Ovary (tissue), 10 donors: ENCODE measurements at places on chromosomes 12 and 14.

GRCh38 chr12:2552000-2552756 lies 242.6 kb upstream of the FKBP4 start:
- no peak for DNase-seq

DNA sequence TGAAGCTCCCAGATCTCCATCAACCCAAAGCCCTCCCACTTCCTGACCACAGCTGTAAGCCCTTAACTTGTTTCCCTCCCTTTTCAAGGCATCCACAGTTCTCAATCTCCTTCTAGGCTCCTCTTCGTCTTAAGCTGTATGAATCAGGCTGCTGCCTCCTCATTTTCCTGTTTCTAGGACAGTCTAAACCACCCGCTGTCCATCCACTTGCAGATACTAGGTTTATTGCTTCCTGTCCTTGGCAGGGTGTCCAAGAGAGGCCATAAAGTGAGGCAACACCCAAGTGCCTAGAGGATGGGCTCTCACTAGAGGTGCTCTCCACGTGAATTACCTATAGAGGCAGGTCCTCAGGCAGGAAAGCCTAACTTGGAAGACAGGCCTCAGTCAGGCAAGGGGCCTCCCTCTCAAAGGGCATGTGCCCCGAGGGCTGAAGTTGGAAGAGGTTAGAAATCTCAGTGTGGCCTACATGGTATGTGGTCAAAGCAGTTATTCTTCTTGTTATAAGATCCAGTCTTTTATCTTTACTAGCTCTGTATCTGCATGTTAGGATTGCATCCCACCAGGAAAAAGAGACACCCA lies 8.8 kb upstream of the TMEM106C start:
- DNase-seq, result no peak

DNA sequence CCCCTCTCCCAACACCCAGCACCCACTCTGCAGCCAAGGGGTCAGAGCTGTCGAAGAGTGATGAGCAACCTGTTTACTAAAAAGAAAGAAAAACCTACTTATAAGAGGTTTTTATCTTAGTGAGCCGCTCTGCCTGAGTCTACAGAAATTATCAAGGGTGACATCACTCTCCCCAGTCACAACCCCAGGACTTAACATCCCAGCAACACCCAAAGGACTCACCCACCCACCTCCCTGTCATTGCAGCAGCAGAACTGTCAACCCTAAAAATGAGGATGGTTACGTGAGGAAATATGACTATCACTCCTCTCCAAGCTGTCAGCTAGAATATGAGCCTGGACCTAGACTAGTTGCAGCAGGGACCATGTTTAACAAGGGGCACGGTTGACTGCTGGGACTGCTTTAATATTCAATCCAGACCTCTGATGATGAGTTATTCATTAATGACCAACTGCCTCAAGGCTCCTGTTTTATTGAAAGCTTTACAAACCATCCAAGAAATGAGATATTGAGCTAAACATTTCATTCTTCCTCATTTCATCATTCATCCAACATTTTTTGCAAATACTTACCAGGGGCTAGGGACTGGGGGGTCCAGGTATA lies 53.9 kb upstream of the FICD start:
- no peak for DNase-seq

DNA sequence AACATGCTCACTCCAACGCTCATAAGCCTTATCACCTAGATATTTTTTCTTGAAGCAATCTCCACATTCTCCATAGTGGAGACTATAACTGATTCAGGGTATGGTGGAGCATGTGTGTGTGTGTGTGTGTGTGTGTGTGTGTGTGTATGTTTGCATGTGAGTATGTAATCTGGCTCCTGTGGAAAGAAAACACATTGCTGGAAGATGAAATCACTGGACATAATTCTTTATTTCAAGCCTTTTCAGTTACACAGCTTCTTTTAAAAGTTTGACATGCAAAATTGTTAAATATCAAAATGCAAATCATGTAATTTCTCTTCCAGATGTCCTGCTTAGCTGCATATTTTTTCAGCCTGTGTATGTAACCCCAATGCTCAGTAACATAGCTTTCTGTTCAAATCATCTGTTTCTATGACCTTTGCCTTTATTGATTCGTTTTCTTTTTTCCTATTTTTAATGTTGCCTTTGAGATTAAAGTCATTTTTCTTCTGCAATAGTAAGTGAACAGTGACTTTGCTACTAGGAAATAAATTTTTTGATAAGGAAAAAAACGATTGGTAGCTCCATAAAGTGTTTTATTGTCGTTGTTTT lies 80.5 kb upstream of the BTG1 start:
- no peak for DNase-seq

DNA sequence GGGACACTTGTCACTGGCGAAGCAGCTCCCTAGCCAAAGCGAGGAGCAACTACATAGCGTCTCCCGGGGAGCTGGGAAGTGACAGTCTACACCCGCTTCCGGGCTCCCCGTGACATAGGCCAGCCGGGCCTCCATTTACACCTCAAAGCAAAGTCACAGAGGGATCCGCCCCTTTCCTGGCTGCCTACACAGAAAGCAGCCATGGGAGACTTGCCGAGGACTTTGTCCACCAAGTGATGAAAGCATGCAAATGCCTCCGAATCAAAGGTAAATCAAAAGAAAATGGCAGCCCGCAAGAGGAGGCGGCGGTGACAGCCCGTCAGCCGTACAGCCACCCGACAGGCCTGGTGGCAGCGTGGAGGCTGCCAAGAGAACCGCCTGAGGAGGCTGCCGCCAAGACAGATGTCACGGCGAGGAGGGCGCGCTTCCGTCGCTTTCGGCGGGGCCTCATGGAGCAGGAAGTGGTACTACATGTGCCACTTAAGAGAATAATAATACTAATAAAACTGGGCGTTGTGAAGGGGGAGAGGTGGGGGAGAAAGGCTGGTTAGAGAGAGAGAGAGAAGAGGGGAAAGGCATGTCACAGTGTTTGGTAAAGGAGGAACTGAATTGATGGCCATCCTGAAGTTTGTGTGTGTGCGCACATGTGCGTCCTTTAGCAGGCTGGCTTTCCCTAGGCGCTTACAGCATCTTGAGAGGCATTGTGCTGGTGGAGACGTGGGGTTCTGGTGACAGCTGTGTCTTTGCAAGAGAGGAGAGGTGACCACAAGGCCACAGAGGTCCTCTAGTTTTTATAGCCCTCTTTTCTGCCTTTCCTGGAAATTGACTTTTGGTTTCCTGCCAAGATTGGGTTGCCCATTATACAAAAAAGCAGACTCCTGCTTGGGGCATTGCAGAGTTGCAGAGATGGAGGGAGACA lies 661.7 kb downstream of the VRK1 start:
- no peak for DNase-seq
